ENCODE measurements at places on chromosomes 3 and 15. TPM values are rescaled to one million over a fixed set of nuclear protein-coding genes. Genes with fewer than 3 reads are reported as not detected.

Gene CHSY1
- 32.1 TPM for total RNA-seq

Gene CKMT1B
- not detected for total RNA-seq

Gene VILL
- total RNA-seq, result 5.3 TPM

Gene FOXL2
- 11.2 TPM for total RNA-seq

Gene TMEM108
- total RNA-seq, result 0.12 TPM

Gene SLC22A14
- not detected for total RNA-seq

Gene ZIC1
- not detected for total RNA-seq

Gene C3orf49
- total RNA-seq, result not detected

Gene FAM107A
- not detected for total RNA-seq

Gene TMEM212
- total RNA-seq, result not detected

Gene FRMD4B
- 1.9 TPM for total RNA-seq

Gene CLASP2
- total RNA-seq, result 48.2 TPM

Gene CASR
- total RNA-seq, result not detected

Gene SEMA3G
- total RNA-seq, result under 0.01 TPM

Gene IL5RA
- total RNA-seq, result not detected

Gene POLQ
- 6.5 TPM for total RNA-seq

Gene SEMA6D
- 4.5 TPM for total RNA-seq

Gene CADPS
- 11.9 TPM for total RNA-seq

Gene RAB6B
- total RNA-seq, result 0.22 TPM

Gene KBTBD8
- 4.0 TPM for total RNA-seq

Gene LEKR1
- 1.3 TPM for total RNA-seq

Gene AMIGO3
- not detected for total RNA-seq

Gene FBXW12
- not detected for total RNA-seq

Gene CLDN1
- 0.55 TPM for total RNA-seq

Gene FAM240A
- total RNA-seq, result not detected

Gene FSTL1
- 921 TPM for total RNA-seq

Gene ITIH4
- total RNA-seq, result 0.66 TPM

Gene WDR93
- total RNA-seq, result under 0.01 TPM

Gene STRC
- total RNA-seq, result not detected

Gene TNFAIP8L3
- 13.0 TPM for total RNA-seq

Gene INSYN1
- total RNA-seq, result 0.50 TPM

Gene DPP8
- 44.0 TPM for total RNA-seq

Gene SAXO2
- total RNA-seq, result 0.22 TPM

Gene DNAJB8
- not detected for total RNA-seq
